ENCODE measurements at places on chromosomes 16 and 17.

GRCh38 chr17:39666601-39667261, 1.5 kb upstream of the PNMT start:
- no peak for DNase-seq

DNA sequence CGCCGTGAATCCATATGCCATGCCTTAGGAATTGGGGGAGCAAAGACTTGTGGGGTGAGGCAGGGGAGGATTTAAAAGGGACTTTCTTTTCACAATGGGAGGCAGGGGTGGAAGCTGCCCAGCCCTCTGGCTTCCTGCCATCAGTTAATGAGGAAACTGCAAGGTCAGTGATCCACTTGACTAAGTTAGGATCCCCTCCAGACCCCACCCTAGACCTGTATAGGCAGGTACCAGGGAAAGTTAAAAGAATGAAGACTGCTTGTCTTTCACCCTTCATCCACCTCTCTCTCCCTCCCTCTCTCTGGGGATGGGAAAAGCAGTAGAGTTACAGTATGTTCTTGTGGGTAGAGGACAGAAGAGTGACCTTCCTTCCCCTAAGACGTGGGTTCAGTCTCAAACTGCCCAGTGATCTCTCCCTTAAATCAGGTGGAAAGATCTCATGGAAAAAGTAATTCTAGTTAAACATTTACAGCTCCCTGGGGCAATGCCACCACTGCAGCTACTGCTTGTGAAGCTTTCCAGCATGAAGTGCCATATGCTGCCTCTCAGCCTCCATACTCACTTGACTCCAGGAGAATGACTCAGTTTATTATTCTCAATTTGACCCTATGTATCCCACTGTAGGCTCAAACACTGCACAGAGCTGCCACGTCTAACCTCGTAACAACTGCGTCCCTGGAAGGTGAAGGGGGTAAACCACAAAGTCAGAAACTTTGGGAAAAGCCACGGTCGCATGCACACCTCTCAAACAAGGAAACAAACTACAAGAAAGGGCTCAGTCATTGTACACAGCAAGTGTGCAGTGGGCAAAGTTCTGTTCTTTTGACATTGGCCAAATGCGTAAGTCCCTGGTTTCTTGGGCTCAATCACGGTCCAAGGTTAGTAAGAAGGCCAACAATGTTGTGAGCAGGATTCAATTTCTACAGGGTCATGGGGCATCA, 1.2 kb downstream of the COA3 start:
- no peak for DNase-seq

GRCh38 chr17:40548982-40549685, 16.1 kb downstream of the CCR7 start:
- no peak for DNase-seq

- no peak for DNase-seq
Measured at GRCh38 chr17:49055181-49055927, 58.2 kb downstream of the IGF2BP1 start.

GRCh38 chr16:9047689-9048301, 43.6 kb upstream of the HAPSTR1 start:
- no peak for DNase-seq

- DNase-seq, result no peak
Measured at GRCh38 chr17:33318241-33318640, 25.1 kb upstream of the ASIC2 start.

GRCh38 chr17:20779521-20779920, 200.0 kb downstream of the CDRT15L2 start:
- no peak for DNase-seq

GRCh38 chr17:19286751-19287341, 49.7 kb downstream of the EPN2 start:
- DNase-seq, result no peak

- DNase-seq, result no peak
Measured at GRCh38 chr16:84252184-84252583, 12.4 kb upstream of the KCNG4 start.

GRCh38 chr17:70613681-70614080, 444.3 kb downstream of the KCNJ2 start:
- DNase-seq, result no peak

DNA sequence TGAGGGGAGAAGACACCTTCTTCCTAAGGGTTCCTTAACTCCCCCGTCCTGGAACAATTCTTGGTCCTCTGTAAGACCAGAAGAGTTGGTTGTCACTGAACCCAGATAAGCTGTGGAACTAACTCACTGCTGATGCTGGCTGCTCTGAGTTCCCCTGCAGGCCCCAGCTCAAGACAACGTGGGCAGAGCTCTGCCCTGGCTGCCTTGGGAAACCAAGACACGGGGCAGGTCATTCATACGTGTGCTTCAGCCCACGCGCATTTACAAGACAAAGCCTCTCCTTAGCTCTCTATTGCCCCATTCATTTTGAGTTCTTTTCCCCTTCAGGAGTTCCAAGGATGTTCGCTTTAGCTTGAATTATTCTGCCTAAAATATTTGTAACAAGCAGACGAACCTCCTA, 3.4 kb upstream of the NAT9 start:
- no peak for DNase-seq

GRCh38 chr16:2719328-2720063, 528 bp downstream of the PRSS27 start:
- DNase-seq, result no peak
